NCI-H1105 (cell line): ENCODE measurements at places on chromosomes 1 and 21.

DNA sequence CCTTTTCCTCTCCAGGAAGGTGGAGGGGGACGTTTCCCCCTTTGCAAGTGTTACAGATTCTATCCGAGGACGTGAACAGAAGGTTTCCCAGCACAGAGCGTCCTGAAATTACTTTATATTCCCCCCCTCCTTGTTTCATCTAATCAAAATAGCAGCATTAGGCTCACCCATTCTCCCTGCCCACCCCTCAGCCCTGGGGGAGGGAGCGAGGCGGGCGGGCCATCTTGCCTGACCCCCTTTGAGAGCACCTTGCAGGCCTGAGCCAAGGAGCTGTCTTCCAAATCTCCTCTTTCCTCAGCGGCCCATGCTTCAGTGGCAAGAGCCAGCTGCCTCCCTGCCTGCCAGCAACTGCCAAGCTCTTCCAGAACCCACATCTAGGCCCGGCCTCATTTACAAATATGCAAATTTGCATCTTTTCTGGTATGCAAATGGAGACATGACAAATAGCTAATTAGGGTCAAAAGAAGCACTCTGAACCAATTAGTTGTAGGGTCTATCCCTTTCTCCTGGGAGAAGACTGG lies 69.1 kb upstream of the POU3F1 start:
- DNase-seq = no peak

- DNase-seq = peak; percentile 57
Observed at GRCh38 chr1:10210841-10211804, 753 bp downstream of the KIF1B start.

DNA sequence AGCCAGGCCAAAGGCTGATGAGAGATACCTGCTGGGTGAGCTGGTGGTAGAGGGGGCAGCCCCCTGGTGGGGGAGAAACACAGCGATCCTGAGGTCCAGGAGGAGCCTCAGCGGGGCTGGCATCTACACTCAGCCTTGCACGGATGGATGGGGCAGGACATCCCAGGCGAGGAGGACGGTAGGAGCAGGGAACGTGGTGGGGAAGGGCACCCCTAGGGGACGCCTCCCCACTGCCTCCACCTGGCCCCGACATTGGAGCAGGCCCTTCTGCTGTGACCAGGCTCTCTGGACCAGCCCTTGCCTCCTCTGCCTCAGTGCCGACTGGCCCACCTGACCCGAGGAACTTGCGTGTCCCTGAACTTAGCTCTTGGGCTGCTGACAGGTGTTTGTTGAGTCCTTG lies 6.4 kb upstream of the MMEL1 start:
- DNase-seq = no peak

- peak; percentile 87 for DNase-seq
Observed at GRCh38 chr1:201468844-201469644, at the start of gene PHLDA3. Gene PHLDA3 (minus strand): TSS chr1:201469188. CDS start chr1:201468786, 402 bp downstream.

- DNase-seq = no peak
Observed at GRCh38 chr1:53025034-53025768, 36.8 kb upstream of the PODN start.

DNA sequence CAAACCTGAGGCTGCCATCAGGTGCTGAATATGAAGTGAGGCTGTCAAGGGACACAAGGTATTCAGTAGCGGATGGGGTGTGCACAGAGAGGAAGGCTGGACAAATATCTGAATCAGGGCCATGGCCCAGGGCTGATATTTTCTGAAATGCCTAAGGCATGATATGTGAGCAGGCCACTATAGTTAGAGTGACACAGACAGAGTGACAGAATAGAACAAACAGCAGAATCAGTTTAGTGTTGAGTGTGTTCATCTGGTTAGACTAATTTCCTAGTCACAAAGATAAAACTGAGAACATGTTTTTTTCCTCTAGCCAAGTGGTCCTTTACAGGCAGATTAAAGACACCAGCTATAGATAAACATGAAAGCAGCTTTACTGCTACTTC lies 3.9 kb downstream of the OVAAL start:
- DNase-seq = no peak

GRCh38 chr1:34163792-34164731 lies 968 bp downstream of the CSMD2 start:
- DNase-seq = peak; percentile 56
